Heart right ventricle (tissue), 16 donors: ENCODE measurements at places on chromosomes 16 and 17. TPM values are rescaled to one million over a fixed set of nuclear protein-coding genes. Genes with fewer than 3 reads are reported as not detected.

GRCh38 chr16:87278191-87279093, 38.8 kb downstream of the C16orf95 start:
- peak; percentile 72 for DNase-seq

- no peak for DNase-seq
Measured at GRCh38 chr16:50246299-50247122, 19.8 kb upstream of the ADCY7 start.

Gene KRTAP4-4
- not detected for total RNA-seq

Gene TNFRSF13B
- total RNA-seq, result not detected

Gene SEPTIN1
- total RNA-seq, result 2.0 TPM

DNA sequence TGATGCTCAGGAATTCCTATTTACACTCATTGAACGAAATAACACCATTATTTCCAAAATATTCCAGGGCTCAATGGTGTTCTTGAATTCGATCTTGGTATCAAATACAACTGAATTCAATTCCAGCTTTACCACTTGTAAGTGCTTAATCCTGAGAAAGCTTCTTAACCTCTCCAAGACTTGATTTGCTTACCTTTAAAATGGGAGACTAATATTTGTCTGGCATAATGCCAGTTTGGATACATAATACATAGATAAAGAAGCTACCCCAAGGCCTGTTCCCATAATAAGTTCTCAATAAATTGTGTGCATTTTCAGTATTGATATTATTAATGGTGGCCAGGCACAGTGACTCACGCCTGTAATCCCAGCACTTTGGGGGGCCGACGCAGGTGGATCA, 368.9 kb upstream of the MAF start:
- no peak for DNase-seq

Gene CMTM2
- total RNA-seq, result 0.33 TPM

DNA sequence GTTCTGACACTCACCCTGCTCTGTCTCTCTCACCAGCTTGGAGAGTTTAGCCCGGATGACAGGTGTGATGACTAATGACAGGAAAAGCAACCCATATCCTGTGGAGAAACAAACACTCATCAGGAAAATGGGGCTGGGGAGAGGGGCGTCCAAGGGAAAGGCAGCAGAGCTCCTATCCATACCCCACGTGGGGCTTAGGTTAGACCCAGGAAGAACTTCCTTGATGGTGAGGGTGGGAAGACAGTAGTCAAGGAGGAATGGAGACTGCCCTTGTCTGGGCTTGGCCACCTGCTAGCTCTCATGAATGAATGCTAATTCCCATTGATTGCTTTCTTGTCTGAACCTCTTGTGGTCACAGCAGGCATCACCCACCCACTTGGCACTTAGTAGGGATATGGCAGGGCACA, 3.8 kb downstream of the SLC46A1 start:
- no peak for DNase-seq

DNA sequence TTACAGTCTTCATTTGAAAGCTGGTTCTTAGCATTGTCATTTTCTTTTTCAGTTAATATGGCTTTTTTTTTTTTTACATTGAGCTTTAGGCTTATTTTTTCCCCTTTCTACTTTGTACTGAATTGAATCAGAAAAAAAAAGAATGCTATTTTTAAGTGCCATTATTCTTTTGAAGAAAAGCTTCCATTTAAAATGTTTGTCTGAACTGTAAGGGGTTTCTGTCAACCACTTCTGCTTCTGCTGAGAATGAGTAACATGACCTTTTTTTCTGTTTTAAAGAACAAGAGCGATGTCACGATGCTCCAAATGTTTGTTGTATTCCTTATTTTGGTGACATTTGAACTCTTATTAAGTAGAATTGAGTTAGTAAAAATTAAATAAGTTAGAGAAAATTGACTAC, 50.0 kb downstream of the MRTFB start:
- no peak for DNase-seq

Gene TBX6
- 0.28 TPM for total RNA-seq

DNA sequence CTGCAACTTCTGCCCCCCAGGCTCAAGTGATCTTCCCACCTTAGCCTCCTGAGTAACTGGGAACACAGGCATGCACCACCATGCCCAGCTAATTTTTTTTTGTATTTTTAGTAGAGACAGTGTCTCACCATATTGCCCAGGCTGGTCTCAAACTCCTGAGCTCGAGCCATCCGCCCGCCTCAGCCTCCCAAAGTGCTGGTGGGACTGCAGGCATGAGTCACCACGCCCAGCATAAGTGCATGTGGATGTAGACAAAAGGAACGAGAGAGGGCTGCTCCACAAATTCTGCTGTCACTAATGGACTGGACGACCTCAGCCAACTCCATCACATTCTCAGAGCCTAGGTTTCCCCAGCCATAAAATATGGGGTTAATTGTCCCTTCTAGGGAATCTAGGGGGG, 7.7 kb upstream of the SP2 start:
- no peak for DNase-seq

DNA sequence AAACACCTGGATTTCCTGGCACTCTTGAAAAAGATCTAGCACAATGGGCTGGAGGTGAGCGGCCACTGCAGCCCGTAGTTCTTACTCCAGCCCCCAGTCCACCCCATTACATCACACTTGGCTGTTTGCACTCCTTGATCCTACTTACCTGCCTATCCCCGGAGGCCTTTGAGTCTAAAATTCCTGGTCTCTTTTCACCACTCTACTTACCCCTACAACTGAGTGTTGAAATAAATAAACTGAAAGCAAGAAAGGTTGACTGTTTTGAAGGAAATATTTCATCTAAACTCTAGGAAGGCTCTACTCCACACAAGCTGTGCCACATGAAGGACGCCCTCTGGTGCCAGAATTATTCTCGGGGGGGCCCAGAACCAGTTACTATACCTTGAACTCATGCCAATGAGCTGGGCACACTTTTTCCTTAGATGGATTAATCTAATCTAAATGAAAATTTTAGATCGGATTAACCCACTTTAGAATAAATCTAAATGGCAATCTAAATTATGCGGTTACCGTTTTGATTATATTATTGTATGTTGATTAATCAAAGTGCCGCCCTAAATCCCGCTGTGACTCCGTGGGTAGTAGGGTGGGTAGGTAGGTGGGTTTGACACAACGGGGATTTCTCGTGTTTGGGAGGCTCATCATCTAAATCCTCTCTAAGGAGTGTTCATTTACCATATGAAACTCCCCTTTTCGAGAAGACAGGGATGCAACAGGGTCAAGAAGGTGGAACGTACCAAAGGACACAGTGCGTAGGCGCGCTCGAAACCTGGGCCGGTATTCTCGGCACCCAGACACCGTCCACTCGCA, 651 bp upstream of the EIF1 start:
- DNase-seq, result peak; percentile 42

- no peak for DNase-seq
Measured at GRCh38 chr17:73600103-73600871, 44.0 kb downstream of the SDK2 start.

Gene ABCA5
- 17.9 TPM for total RNA-seq

Gene SOST
- total RNA-seq, result 0.14 TPM

DNA sequence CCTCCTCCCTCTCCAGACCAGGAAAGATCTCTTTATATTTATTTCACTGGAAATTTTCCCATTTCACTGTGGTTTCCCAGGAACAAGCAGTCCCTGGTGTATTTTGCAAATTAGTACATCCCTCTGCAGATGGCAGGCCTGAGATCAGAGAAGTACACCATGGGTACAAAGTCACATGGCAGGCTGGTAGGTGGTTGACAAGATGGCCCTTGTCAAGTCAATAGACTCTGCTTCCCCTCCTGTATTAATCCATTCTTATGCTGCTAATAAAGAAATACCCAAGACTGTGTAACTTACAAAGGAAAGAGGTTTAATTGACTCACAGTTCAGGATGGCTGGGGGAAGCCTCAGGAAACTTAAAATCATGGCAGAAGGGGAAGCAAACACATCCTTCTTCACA, 51.6 kb upstream of the KSR1 start:
- no peak for DNase-seq
